ENCODE measurements at places on chromosomes 12 and 14.

DNA sequence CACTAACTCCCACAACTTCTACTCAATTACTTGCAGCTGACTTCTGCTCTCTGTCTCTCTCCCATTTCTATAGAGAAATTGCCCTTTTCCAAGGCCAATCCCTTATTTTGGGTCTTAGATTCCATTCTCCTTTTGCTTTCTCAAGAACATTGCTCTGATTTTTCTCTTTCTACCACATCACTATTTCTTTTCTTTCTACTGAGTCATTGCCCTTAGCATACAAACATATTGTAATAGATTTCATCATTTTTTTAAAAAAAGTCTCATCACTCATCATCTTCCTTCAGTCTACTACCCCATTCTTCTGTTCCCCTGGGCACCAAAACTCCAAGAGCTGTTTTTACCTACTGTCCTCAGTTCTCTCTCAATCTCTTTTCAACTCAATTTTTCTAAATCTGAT lies 4.4 kb upstream of the KCNA1 start:
- DNase-seq: no peak

- no peak for DNase-seq
These were observed at the start of gene PITPNM2 for GRCh38 chr12:123150744-123151456. Gene PITPNM2 (minus strand): TSS chr12:123151090. CDS start chr12:123034590, 116,500 bp downstream.

- no peak for DNase-seq
These were observed 13.3 kb downstream of the CCND2 start for GRCh38 chr12:4286771-4287317.

DNA sequence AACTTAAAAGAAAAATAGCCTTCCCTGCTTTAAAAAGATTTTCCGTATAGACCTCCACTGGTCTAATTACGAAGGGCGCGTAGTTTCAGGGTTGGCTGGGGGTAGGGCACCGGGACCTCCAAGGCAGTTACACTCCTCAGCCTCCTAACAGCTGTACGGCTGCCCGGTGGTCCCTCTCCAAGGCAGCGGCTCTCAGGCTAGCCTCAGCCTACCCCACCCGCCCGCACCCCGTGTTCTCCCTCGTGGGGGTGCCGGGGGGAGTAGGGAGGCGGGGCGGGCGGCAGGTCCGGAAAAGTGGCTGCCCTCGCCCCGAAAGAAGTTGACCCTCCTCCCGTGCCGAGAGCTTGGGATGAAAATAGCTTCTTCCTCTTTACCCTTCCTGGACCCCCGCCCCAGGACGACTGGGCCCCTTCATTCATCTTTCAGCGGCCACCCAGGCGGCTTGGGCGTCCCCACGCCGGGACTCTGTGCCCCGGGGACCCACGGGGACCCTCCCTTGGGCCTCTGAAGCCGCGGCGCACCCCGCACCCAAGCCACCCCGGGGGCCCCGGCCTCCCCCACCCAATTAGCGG lies 991 bp upstream of the RCOR1 start:
- no peak for DNase-seq

DNA sequence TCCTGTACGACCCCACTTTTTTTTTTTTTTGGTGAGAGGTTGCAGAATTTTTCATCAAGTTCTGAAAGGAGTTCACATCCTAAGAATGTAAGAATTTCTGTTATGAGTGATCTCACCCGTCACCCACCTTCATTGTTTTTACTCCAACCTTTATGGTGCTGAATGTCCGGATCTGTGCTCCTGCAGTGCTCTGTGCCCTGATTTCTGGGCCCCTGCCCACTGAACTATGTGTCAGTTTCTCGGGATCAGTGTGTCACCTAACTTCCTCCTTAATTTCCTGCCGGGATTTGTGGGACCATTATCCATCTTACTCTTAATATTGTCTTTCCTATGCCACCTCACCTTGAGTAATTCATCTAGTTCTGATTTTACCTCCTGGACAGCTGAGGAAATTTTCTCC lies 11.6 kb downstream of the RASSF8 start:
- DNase-seq: no peak

DNA sequence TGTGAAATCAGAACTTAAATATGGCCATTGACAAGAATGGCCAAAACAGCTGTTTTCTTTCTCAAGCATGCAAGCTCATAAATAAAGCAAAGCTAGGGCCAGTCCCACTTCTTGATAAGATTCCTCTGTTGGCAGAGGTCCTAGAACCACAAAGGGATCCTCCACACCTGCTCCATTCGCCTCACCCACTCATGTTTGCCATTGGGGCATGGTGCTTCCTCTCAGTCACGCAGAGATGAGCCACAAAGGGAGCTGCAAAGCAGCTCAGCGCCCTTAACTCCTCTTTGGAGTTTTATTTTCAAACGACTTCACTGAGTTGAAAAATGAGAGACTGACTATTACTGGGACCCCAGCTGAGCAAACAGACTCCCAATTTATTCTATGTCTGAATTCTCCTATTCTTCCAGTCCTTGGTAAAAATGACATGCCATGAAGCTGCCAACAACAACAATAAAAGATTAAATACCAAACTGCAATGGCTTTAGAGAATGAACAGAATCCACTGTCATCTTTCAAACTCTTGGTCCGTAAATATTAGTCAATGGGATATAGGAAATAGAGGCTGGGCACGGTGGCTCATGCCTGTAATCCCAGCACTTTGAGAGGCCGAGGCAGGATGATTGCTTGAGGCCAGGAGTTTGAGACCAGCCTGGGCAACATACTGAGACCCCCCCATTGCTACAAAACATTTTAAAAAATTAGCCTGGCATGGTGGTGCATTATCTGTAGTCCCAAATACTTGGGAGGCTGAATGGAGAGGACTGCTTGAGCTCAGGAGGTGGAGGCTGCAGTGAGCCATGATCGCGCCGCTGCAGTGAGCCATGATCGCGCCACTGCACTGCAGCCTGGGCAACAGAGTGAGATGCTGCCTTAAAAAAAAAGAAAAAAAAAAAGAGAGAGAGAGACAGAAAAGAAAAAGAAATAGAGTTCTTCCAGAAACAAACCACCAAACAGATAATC lies 16.4 kb downstream of the MANSC1 start:
- DNase-seq: no peak

GRCh38 chr12:55467836-55468235 lies 2.1 kb downstream of the OR6C70 start:
- no peak for DNase-seq

DNA sequence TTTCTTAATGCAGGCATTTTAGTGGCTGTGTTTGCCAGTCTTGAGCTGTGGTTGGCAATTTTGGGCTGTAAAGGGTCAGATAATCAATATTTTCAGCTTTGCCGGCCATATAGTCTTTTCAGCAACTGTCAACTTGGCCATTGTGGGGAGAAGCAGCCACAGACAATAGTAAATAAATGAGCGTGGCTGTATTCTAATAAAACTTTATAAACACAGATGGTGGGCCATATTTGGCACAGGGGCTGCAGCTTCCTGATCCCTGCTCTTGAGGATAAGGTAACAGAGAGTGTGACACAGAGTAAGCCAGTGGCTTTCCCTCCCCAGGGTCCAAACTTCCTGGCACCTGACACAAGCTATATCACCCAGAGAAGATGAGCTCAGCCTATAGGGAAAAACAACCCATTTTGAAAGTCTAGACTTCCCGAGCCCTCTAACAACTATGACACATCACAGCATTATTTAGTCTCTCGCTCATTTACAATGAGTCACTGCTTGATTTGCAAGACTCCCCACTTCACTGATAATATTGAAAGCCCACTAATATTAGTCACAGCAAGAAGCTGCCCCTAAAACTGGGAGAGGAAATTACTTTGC lies 163.1 kb upstream of the TMPO start:
- no peak for DNase-seq

DNA sequence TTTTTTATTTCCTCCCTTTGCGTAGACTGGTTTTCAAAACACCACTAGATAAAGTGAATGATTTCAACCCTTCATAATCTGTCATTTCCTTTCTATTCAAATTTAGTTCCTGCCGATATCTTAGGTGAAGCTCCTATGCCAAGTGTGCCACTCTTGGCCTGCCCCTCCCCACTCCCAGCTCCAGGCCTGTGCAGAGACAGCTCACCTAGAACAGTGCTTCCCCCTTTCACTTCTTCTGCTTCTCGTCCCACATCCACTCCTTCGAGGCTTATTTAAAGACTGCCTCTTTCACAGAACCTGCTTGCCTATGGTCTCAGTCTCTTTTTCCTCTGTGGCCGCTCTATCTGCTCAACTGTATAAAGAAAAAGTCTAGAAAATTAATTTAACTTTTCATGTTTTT lies 473.8 kb downstream of the RAD51B start:
- no peak for DNase-seq

GRCh38 chr14:21070610-21071224 lies 613 bp downstream of the ARHGEF40 start:
- no peak for DNase-seq

- DNase-seq: no peak
These were observed 348.3 kb downstream of the GALC start for GRCh38 chr14:87644689-87645088.

- no peak for DNase-seq
These were observed 211.7 kb downstream of the DPF3 start for GRCh38 chr14:72682188-72682587.

DNA sequence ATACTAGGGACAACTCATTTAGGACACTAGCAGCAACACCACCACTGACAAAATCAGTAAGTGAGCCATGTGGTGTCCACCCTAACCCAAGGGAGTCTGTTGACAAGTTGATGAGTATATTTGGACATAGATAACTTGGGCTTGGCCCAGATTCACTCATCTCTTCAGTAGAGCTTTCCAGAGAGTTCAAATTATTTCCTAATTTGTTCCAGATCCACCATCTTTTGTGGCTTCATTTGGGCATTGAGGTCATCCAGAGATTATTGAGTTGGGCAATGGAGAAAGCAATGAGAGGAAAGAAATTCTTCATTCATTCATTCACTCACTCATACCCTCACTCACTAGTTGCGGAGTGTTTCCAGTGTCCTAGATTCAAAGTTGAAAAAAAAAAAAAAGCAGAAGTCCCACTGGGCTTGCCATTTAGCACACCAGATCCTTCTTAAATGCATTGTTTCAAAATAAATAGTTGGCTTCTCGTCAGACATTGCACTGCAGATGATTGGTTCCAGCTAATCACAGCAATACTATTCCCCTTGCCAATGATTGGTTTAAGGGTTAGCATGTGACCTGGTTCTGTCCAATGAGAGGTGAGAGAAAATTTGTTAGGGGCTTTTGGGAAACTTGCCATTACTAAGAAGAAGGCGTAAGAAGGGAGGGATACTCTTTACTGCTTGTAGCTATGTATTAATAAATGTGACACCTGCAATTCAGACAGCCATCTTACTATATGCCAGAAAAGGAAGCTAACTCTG lies 31.8 kb upstream of the WSCD2 start:
- DNase-seq: no peak

DNA sequence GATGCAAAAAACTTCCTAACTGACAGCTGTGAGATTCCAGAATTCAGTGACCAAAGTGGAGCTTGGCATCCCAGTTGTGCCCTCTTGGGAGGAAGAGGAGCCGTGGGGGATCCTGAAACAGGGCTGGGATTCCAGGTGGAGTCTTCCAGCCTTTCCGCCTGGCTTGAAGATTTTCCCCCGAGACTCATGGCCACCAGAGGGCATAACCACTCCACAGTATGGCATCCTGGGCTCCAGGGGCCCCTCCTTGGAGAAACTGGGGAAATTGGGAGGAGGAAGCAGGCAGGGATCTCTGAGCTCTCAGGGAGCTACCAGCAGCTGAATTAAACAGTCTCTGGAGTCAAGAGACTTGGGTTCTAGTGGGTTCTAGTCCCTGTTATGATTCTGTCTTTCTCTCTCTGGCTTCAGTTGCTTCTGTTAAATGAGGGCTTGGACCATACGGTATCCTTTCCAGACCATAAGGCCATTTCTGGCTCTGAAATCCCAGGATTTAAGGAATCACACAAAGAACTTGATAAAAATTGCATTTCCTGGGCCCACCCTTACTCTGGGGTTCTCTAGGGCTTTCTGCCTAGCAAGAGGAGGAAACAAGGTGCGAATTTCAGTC lies 2.6 kb upstream of the TAMALIN start:
- no peak for DNase-seq

DNA sequence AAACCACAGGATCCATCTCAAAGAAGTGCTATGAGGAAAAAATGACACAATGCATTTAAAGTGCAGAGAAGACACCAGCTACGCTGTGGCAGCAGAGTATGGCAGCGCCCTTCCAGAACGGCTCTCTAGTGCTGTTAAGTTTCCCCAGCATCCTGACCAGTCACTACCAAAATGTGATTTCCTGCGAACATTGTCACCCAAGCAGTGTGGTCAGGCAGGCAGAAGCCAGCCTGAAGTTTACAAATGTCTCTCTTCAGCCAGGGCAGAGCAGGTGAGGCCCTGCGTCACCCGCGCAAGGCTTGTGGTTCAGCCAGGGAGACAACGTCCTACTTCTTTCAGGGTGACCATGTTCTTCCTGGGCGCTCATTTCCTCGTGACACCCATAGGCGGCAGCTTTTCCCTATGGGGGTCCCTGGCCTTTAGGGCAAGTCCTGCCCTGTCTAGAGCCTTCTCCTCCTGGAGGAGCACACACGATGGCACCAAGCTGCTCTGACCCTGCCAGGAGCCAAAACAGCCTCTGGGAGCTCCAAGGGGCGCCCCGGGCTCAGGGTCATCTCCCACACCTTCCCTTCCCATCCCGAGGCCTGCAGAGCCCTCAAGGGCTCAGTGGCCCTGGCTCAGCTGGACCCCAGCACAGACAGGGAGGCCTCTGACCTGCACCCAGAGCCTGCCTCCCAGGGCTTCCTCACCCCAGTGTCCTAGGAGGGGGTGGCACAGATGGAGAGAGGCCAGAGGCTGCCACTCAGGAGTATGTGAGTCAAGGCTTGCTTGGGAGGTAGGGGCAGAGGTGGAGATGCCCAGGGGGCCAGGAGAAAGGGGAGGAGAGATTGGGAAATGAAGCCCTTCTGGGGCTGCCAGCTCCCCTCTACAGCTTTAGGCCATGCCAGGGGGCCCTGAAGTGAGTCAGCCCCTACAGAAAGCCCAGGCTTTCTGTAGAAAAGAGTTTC lies 41.9 kb downstream of the PSMA6 start:
- DNase-seq: no peak
